WTC11 (cell line): ENCODE measurements at places on chromosomes 7 and 10.

- no peak for DNase-seq
These were observed 6.4 kb downstream of the SPOCK2 start for GRCh38 chr10:72081772-72082590.

GRCh38 chr10:33195608-33196376, 138.7 kb downstream of the NRP1 start:
- no peak for DNase-seq

DNA sequence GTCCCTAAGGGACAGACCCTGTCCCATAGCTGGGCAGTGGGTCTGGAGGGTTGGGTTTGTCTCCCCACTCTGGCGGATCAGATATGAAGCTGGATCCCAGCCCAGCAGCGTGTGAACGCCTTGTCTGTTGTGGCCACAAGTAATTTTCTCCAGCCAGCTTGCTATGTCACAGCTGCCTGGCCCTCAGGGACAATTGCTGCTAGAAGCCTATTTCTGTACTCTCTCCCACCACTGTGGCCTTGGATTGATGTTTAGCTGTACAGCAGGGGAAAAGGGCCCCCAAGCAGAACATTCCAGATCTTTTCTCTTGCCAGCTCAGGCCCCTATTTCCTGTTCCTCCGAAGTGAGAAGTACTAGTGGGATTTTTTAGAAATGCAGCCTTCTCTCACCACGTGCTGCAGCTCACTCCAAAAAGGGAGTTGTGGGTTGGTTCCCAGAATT, 53.5 kb upstream of the WAC start:
- no peak for DNase-seq

DNA sequence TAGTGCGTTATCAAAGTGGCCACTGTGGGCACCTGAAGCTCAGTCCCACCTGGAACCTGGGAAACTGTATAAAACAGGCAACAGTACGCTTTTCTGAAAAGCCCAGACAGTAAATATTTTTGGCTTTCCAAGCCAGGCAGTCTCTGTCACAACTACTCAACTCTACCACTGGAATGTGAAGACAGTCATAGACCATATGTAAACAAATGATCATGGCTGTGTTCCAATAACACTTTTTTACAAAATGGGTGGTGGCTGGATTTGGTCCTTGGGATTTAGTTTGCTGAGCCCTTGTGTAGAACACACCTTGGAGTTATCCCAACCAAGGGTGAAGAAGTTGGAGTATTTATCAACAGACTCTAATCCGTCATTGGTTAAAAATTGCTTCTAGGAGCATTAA, 259.9 kb downstream of the SKIDA1 start:
- DNase-seq, result no peak

DNA sequence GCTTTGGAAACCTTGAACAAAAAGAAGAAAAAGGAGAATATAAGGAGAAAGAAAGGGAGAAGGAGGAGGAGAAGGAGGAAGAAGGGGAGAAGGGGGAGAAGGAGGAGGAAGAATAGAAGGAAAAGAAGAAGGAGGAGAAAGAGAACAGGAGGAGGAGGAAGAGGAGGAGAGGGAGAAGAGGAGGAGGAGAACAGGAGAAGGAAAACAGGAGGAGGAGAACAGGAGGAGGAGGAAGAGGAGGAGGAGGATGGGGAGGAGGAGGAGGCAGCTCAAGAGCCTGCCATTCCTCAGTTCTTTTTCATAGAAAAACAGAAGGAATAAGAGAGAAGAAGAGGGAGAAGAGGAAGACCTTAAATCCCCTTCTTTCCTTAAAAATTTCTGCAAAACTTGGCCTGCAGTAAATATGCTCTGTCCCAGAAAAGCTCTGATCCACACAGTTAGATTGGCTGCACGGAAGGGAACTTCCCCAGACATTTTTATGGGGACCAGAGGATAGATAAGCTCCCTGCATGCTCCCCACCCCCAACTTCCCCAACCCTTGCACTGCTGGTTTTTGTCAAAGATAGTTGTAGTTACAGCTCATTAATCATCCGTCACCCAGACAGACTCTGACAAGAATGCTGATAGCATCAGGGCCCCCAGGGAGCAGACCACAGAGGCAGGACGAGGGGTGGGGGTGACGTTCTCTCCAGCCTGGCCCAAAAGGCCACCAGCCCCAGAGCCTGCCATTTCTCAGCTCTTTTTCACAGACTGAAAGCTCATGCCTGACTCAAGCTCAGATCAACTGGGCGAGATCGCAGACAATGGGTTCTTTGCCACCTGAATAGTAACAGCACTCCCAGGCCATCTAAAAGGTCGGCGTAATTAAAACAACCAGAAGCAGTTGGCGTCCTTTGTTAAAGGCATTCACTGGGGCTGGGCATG, 34.5 kb upstream of the LYZL1 start:
- no peak for DNase-seq
